ENCODE measurements at places on chromosomes 1 and 21.

GRCh38 chr1:93839753-93840152 lies 39.3 kb downstream of the DNTTIP2 start:
- no peak for DNase-seq

- no peak for DNase-seq
Measured at GRCh38 chr1:214492401-214493075, 58.9 kb downstream of the PTPN14 start.

DNA sequence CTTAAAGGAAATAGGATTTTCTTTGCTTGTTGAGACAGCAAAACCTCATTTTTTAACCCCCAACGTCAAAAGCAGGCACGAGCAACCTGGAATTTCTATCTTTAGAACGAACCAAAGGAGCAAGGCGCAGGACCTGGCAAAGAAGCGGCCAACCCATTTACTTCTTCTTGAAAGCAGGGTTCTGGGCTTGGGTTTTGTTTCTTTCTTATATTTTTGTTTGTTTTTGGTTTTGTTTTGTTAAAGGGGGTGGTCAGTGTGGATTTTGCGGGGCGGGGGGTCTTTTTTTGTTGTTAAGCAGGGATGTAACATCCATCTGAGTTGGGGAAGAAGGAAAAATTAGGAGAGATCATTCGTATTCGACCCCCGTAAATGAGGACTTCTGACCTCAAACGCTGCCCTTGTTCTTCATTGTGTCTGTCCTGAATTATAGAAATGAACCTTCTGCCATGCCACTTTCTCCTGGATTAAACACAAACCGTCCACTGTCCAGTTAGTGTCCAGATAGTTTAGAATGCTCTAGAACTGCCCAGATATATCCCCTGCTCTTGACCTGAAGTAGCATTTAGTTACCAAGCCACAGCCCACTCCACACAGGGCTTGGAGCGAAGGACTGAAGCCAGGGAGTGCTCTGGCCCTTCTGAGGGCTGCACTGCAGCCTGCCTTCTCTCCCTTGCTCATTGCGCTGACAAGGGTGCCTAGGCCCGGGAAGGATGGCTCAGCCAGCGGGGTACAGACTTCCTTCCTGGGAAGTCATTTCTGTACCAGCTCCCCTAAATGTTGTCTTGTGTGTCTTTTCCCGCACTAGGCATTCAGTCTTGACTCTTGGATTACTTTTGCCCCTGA lies 909 bp upstream of the APP start:
- DNase-seq, result no peak

GRCh38 chr1:214472364-214472763 lies 79.0 kb downstream of the PTPN14 start:
- no peak for DNase-seq

GRCh38 chr1:19308509-19308907 lies 3.4 kb downstream of the AKR7A2 start:
- no peak for DNase-seq

DNA sequence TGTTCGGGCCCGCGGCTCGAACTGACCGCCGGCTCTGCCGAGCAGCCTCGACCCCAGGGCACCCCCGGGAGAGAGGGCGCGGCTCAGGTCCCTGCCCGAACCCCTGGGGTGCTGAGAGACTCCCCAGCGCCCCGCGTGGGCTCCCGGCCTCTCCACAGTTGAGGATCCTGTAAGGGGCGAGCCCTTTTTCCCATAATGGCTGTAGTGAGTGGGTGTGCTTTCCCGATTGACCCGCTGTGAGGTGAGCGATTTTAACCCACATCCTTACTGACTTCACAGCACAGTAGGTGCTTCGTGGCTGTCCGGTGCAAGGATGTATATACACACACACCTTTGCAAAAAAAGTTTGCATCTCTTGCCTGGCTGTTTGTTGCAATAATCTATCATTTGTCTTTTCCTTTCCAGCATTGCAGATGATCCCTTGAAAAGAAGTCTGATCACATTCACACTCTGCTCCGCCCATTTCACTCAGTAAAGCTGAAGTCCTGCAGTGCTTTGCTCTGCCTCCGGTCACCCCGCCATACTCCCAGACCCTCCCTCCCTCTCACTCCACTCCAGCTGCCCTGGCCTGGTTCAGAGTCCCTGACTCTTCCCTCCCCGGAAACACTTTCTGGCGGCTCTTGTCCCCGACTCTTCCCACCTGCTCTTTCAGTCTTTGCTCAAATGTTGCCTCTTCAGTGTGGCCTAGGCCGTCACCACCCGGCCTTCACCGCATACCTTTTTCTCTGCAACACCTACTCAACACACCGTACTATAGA lies 955 bp upstream of the UBE2G2 start:
- no peak for DNase-seq

- no peak for DNase-seq
Measured at GRCh38 chr1:47439017-47439818, 1.4 kb downstream of the FOXD2 start.

DNA sequence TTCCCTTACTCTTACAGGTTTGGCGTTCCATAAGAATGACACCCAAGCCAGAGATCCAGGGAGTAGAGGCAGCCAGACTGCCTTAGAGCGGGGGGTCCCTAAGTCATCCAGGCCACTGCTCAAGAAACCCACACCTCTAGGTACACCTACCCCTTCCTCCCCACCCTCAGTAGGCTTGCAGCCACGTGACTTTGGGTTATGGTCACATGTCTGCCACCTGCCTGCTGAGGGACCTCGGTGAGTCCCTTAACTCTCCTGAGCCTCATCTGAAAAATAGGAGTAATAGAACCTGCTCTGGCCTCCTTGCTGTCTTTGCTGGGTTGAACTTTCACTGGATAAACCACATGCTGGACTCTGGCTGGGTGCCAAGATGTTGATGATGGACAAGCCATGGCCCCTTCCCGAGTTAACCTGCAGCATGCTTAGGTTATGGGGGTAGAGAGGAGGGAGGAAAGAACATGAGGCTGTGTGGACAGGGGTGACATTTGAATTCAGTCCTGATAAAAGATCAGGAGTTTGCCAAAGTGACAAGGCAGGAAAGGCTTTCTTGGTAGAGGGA lies 4.5 kb downstream of the RPS6KA1 start:
- no peak for DNase-seq

DNA sequence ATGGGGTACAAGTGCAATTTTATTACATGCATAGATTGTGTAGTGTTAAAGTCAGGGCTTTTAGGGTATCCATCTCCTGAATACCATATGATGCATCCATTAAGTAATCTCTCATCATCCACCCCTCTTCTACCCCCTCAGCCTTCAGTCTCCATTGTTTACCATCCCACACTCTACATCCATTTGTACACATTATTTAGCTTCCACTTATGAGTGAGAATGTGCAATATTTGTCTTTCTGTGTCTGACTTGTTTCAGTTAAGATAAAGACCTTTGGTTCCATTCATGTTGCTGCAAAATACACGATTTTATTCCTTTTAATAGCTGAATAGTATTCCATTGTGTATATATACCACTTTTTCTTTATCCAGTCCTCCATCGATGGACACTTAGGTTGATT lies 222.5 kb upstream of the USP24 start:
- DNase-seq, result no peak

GRCh38 chr1:51552929-51553807 lies 34.1 kb upstream of the EPS15 start:
- DNase-seq, result no peak

DNA sequence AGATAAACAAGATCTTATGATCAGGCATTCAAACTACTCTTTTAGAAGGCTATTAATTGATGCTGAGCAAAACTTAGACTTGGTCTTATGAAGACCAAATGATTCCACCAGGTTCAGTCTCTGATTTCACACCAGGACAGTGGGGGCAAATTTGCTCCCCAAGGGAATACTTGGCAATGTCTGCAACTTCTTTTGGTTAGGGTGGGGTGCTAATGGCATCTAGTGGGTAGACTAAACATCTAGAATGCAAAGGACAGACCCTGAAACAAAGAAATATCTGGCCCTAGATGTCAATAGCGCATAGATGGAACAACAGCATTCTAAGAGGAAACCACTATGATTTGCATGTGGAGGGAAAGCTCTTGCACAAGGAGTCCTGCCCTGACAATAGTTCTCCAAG lies 30.6 kb downstream of the DPT start:
- DNase-seq, result no peak

DNA sequence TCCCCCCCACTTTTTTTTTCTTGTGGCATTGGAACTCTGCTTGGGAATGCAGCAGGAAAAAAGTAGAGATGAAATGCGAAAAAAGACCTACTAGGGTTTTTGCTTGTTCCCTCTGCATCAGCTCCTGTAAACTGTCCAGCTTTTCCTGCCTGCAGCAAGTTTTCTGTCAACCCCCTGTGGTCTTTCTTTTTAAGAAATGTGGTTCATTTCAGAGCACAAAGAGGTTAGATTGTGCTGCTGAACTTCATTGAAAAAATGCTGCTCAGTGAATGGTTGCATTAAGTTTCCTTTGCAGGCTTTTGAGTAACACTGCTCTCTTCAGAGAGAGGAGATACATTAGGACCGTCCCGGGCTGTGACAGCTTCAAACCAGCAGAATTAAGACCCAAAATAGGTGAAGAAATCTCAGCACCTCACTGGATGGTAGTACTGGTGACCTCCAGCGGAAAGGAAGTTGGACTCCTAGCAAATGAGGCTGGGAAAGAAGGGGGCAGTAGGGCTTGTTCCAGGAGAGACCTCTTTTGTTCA lies 80.7 kb downstream of the NDUFS5 start:
- DNase-seq, result no peak

DNA sequence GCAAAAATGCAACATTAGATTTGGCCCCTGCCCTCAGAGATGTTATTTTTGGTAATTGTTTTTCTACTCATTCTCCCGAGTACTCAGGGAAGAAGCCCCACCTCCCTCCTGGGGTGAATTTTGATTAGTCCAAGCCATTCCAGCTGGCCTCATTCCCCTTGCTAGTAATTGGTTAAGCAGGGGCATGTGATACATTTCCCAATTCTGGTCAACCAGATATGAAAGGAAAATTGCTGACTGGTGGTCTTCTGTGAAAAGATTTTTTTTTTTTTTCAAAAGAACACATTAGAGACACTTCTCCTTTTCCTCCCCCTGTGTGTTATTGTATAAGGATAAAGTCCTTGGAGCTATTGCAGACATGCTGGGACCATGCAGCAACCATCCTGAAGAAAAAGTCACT lies 71.1 kb upstream of the AKT3 start:
- DNase-seq, result no peak

GRCh38 chr1:63200676-63201075 lies 121.7 kb upstream of the FOXD3 start:
- DNase-seq, result no peak

- no peak for DNase-seq
Measured at GRCh38 chr1:185453496-185454192, 136.6 kb upstream of the IVNS1ABP start.

GRCh38 chr1:54256522-54257345 lies 56.8 kb downstream of the MRPL37 start:
- DNase-seq, result no peak

- DNase-seq, result peak; percentile 48
Measured at GRCh38 chr1:23558140-23558871, 995 bp downstream of the ID3 start.

DNA sequence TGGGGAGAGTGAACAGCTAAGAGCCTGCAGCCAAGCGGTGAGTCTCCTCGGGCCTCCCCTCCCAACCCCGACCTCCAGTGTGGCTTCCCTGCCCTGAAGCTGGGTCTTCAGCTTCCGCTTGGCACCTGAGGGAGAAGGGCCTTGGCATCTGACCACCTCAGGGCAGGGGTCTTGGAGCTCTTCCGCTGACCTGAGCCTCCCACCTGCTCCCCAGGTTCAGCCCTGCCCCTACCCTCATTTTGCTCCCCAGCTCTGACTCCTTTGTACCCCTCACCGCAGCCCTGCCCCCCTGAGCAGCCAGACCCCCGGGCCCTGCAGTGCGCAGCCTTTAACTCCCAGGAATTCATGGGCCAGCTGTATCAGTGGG lies 4.9 kb downstream of the ADAMTSL4 start:
- no peak for DNase-seq

DNA sequence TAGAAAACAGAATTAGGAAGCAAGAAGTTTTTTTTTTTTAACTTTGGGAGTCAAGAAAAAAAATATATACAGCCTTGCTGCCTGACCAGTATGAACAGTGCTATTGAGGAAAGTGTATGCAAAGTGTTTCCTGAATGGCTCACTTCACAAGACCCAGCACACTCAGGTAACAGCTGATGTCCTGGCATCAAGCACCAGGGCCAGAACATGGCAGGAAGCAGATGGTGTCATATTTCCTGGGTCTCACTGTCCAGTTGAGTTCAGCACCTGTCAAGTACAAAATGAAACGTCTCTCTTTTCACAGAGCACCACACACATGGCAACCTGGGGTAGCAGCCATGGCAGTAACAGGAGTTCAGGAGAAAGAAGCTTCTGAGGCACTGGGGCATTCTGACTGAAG lies 372.3 kb downstream of the TTLL7 start:
- no peak for DNase-seq

DNA sequence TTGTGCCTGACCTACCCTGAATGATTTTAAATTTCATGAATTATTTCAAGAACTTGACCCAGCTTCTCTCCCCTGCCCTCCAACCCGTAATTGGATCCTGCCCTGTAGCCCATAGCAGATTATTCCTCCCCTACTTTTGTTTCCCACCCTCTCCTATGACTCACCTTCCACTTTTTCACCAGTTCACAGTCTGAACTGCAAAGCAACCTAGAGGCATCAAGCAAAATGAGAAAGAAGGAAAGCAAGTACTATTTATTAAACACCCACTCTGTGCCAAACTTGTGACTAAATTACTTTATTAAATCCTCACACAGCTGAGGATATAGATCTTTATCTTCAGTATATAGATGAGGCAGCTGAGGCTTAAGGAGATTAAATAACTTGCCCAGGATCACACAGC lies 20.7 kb upstream of the IKBKE start:
- DNase-seq, result no peak

DNA sequence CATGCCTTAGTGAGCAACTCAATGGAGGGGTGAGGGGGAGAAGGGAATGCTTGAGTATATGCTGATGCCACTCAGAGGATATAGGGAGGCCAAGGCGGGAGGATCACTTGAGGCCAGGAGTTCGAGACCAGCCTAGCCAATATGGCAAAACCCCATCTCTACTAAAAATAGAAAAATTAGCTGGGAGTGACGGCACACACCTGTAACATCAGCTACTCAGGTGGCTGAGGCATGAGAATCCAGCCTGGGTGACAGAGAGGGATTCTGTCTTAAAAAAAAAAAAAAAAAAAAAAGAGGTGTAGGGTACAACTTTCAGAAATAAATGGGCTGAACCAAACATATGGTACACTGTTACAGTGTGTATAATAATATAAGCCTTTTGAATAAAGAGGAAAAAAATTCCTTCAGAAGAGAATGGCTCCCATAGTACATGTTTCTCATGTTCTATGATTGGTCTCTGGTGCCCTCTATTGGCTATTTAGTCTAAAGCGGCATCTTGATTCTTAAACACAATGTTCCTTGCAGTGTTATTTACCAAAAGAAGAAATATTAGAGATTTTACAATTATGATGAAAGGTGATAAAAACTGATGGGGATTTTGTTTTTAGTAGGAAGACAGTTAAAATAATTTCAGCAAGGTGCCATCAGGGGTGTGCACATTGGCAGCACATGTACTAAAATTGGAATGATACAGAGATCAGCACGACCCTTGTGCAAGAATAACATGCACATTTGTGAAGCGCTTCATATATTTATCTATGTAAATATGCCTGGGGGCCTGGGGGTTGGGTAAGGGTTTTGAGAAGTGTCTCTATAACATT lies 109.8 kb downstream of the PATJ start:
- DNase-seq, result no peak

Measured in stimulated activated naive CD8-positive, alpha-beta T cell treated with anti-CD3 and anti-CD28 coated beads, Interleukin-15, amount 100 ng/mL, for 72 hours (primary cell).